ENCODE measurements at places on chromosomes 4 and X.

DNA sequence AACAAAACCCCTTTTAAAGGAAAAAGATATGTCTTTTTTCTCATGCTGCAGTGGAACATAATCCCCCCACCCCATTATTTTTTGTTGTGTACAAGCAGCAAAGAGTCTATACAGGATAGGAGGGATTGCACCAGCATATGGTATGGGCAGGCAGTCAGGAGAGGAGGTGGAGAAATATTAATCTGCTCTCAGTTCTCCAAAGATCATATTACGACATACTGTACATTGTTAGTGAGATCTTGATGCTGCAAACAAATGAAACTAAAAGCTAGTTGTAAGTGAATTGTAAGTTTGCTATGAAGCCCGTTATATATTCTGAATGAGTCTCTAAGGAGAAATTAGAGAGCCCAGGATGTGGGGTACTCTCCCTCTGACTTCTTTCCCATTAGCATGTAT, 75.3 kb downstream of the RAPGEF2 start:
- no peak for DNase-seq

- no peak for DNase-seq
Measured at GRCh38 chr4:7103607-7104365, 35.9 kb upstream of the GRPEL1 start.

DNA sequence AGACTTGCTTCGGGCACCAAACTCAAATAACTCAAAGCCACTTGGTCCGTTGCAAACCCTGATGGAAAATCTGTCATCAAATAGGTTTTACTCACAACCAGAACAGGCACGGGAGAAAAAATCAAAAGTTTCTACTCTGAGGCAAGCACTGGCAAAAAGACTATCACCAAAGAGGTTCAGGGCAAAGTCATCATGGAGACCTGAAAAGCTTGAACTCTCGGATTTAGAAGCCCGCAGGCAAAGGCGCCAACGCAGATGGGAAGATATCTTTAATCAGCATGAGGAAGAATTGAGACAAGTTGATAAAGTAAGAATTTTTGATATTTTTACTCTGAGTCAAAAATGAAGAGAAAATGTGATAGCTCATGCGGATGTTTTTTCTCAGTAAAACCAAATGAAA, 87.2 kb downstream of the NRK start:
- no peak for DNase-seq

GRCh38 chr4:854356-854755, 28.4 kb upstream of the CPLX1 start:
- DNase-seq, result no peak

GRCh38 chrX:97366237-97366636, 482.5 kb downstream of the RPA4 start:
- no peak for DNase-seq

DNA sequence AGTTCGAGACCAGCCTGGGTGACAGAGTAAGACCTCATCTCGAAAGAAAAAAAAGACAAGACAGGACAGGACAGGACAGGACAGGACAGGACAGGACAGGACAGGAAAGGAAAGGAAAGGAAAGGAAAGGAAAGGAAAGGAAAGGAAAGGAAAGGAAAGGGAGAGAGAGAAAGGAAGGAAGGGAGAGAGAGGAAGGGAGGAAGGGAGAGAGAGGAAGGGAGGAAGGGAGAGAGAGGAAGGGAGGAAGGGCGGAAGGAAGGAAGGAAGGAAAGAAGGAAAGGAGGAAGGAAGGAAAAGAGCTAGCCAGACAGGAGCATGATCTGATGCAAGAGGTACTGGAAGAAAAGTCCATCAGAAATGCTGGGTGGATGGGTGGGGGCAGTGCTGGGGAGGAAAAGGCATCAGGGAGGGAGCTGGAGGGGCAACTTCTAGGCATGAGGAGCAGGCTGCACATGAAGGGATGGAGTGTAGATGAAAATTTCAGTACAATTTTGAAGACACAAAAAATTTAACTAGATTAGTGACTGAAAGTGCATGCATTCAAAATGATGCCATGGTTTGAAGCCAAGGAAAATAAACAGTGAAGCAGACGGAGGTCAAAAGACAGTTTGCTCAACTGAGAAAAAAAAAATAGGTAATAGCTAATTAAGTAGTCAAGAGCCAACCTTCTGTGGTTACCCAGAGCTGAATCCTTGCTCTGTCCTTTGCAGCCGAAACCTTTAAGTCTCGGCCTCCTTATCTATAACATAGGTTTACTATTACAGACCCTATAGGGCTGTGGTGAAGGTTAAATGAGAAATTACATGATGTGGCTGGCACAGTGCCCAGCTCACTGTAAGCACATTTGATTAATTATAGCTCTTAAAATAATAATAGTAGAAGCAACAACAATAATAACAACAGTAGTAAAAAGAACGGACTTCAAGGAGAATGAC, 59.9 kb downstream of the ZNF827 start:
- DNase-seq, result no peak

- DNase-seq, result no peak
Measured at GRCh38 chr4:13701937-13702446, 74.5 kb upstream of the BOD1L1 start.

GRCh38 chr4:36317721-36318120, 36.3 kb downstream of the DTHD1 start:
- peak; percentile 35 for DNase-seq

- no peak for DNase-seq
Measured at GRCh38 chr4:145326491-145326890, 146.1 kb upstream of the OTUD4 start.

Measured in CD4-positive, alpha-beta T cell treated with Interleukin-4 for 1 hour (primary cell).